ENCODE measurements at places on chromosomes 13 and 19. TPM values are rescaled to one million over a fixed set of nuclear protein-coding genes. Genes with fewer than 3 reads are reported as not detected.

Gene COG6
- 16.0 TPM for total RNA-seq

Gene APC2
- total RNA-seq: 0.30 TPM

DNA sequence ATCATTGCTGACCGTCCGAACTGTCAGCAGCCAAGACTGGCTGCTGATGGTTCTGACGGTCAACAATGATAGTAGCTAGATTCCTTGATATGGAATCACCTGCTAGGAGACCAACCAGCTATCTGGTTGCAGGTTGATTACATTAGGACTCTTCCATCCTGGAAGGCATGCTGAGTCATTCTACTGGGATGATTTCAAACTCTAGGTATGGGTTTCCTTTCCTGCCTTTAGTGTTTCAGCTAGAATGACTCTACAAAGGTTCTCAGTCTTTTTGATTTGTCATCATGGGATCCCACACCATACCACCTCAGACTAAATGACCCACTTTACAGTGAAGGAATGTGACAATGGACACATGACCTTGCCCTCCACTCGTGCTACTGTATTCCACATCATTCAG is 138.1 kb upstream of the KL start:
- no peak for DNase-seq

GRCh38 chr19:56134654-56134921 is 6.5 kb upstream of the ZNF444 start:
- DNase-seq: no peak

Measured in CD4-positive, alpha-beta T cell (primary cell).